Breast epithelium (tissue), 4 donors: ENCODE measurements at places on chromosomes 6 and 20.

GRCh38 chr6:84809455-84809854, 45.1 kb upstream of the TBX18 start:
- H3K4me1 ChIP-seq: no peaks in the 10 kb centered on the region
- H3K27ac ChIP-seq: no peak overlapping the region
- no peak for DNase-seq
- no peak overlapping the region for H3K4me3 ChIP-seq
- no peaks in the 10 kb centered on the region for H3K27me3 ChIP-seq
- H3K36me3 ChIP-seq: no peaks in the 10 kb centered on the region

- H3K27ac ChIP-seq: no peak overlapping the region
- H3K27me3 ChIP-seq: no peaks in the 10 kb centered on the region
Observed at GRCh38 chr6:89610149-89610642, 28.4 kb downstream of the LYRM2 start.

- H3K4me1 ChIP-seq: no peaks in the 10 kb centered on the region
- no peaks in the 10 kb centered on the region for H3K36me3 ChIP-seq
- no peaks in the 10 kb centered on the region for H3K27me3 ChIP-seq
- DNase-seq: no peak
Observed at GRCh38 chr6:139230391-139230840, 61.4 kb downstream of the TXLNB start.

GRCh38 chr6:135228486-135228885, 47.4 kb downstream of the MYB start:
- H3K27me3 ChIP-seq: no peaks in the 10 kb centered on the region
- no peak overlapping the region for H3K27ac ChIP-seq
- no peaks in the 10 kb centered on the region for H3K4me1 ChIP-seq
- H3K36me3 ChIP-seq: no peaks in the 10 kb centered on the region
- DNase-seq: no peak

DNA sequence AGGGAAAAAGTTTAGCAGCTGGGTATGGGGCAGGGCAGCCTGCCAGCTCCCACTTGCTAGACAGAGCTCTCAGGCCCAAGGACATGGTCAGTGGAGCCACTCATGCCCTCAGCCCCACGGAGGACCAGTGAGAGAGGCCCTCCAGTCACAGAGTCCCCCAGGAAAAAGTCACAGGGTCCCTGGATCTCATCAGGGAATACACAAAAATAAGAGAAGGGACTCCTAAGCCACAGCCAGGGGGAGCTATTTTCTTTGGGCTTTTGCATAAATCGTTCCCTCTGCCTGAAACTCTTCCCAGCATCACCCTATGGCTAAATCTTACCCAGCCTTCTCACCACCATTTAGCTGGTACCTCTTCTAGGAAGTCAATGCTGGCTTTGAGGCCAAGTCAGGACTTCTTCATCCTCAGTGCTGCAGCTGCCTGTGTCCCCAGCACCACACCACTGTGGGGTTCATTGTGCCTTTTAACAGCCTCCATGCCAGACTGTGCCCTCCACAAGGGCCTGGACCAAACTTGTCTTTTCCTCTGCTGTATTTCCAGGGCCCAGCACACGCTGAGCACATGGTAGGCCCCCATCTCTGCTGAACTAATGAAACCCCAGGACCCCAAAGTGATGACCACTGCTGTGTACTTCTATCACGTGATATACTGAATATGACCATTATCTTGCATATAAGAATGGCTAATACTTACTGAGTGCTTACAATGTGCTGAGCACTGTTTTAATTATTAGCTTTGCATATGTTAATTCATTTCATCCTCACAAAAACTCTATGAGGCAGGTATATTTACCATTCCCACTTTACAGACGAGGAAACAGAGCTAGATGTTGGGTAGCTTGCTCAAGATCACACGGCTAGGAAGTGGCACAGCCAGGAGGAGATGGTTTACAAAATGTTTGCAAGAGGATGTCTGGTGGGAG, 2.0 kb downstream of the ZNF335 start:
- peak overlapping the region; percentile 94 for H3K4me3 ChIP-seq
- H3K27ac ChIP-seq: peak overlapping the region; percentile 44
- DNase-seq: peak; percentile 46
- H3K27me3 ChIP-seq: no peaks in the 10 kb centered on the region

GRCh38 chr20:37144856-37145404, 34.2 kb upstream of the RPN2 start:
- no peak overlapping the region for H3K4me3 ChIP-seq
- no peaks in the 10 kb centered on the region for H3K4me1 ChIP-seq
- H3K27me3 ChIP-seq: no peaks in the 10 kb centered on the region
- no peaks in the 10 kb centered on the region for H3K36me3 ChIP-seq
- no peak overlapping the region for H3K27ac ChIP-seq

- no peaks in the 10 kb centered on the region for H3K27me3 ChIP-seq
- no peak for DNase-seq
- no peak overlapping the region for H3K4me3 ChIP-seq
Observed at GRCh38 chr6:36699348-36699747, 1.7 kb downstream of the RAB44 start.

GRCh38 chr6:3231247-3232016, 4.0 kb upstream of the TUBB2B start:
- H3K4me1 ChIP-seq: peaks cover 11% of the 10 kb centered on the region
- peak overlapping the region; percentile 75 for H3K4me3 ChIP-seq
- peak; percentile 65 for DNase-seq
